ENCODE measurements at places on chromosomes 7 and 10.

GRCh38 chr7:32905175-32905662, 13.7 kb upstream of the KBTBD2 start:
- peak; percentile 15 for DNase-seq

GRCh38 chr7:36301914-36302771, 87.5 kb upstream of the ANLN start:
- no peak for DNase-seq

- peak; percentile 36 for DNase-seq
These were observed 499.5 kb upstream of the GALNT17 start for GRCh38 chr7:70632400-70632799.

- DNase-seq: no peak
These were observed 657.6 kb downstream of the LRMDA start for GRCh38 chr10:76088980-76089379.

Data from NCI-H2171 treated with DMSO at 0.1 percent for 48 hours (cell line).